Stimulated activated CD4-positive, alpha-beta T cell treated with anti-CD3 and anti-CD28 coated beads, Interleukin-15, amount 100 ng/mL, for 24 hours (primary cell): ENCODE measurements at places on chromosomes 1 and 21.

DNA sequence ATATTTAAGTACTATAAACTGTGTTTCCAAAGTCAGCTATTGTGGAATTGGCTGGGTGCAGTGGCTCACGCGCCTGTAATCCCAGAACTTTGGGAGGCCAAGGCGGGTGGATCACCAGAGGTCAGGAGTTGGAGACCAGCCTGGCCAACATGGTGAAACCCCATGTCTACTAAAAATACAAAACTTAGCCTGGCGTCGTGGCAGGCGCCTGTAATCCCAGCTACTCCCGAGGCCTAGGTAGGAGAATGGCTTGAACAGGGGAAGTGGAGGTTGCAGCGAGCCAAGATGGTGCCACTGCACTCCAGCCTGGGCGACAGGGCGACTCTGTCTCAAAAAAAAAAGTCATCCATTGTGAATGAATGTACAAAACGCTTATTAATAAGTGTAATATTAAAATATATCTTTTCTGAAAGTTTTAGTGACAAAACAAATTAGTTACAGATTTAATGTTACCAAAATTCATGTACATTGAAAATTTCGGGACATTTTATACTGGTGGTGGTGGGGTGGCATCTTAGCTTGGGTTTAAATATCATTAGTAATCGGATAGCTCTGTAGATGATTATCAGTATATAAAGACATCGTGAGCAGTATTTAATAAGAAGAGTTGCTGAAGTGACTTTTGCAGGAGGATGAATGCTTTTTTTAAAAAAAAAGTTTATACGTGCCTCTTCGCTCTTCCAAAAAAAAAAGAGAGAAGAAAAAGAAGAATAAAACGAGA, 503 bp upstream of the SRSF11 start:
- DNase-seq = no peak

DNA sequence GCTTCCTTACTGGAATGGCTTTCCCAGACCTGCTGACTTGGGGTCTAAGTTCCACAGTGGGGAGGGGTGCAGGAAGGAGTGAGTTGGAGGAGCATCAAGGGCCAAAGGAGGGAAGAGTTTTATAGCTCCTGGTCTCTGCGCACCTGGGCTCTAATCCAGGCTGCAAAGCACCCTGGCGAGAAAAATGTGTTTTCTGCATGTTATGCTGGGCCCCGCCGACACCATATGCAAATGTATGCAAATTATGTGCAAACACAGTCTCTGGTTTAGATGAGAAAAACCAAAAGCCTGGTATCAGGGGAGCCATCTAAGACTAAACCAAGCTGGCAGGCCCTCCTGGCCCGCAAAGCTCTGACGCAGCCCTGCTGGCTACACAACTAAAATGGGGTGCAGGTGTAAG, 95.0 kb downstream of the VWA5B1 start:
- no peak for DNase-seq

GRCh38 chr1:41454406-41454805, 30.1 kb downstream of the EDN2 start:
- DNase-seq = no peak

DNA sequence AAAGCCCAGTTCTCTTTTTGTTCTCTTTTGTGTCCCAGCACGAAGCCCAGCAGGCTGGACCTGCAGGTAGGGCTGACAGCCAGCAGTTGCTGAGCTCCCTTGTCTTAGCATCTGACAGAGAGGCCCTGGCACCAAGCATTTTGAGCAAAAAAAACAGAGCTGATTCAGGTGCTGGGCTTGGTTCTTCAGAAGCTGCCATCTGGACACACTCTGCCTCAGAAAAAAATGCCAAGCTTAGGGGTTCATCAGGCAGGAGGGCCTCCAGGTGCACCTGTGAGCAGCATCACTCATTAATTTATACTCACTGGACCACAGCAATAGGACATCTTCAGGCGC, 167.1 kb upstream of the PLD5 start:
- no peak for DNase-seq
